ENCODE measurements at places on chromosomes 7 and 10.

GRCh38 chr7:134825666-134826065 is 46.2 kb downstream of the CALD1 start:
- no peak for DNase-seq

- no peak for DNase-seq
Measured at GRCh38 chr10:52313933-52314821, at the start of gene DKK1. TSS of gene DKK1 (plus strand) at chr10:52314281. CDS start at chr10:52314435, 154 bp downstream.

- DNase-seq = no peak
Measured at GRCh38 chr7:42831718-42832522, 80.0 kb downstream of the C7orf25 start.

DNA sequence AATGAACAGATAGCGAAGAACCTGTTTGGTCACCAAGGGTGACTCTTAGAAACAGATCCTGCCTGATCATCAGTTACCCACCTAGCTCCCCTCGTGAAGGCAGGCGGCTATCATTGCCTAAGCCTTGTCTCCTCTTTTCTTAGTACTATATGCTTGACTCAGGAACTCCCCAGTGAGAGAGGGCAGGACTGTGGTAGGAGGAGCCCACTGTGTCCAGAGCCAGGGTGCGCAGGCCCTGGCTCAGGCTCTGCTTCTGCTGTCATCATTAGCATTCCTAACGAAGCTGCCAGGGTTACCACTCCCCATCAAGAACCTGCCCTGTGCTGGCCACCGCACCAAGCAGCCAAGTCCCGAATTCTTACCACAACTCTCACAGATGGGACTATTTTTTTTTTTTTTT is 160.8 kb downstream of the CHN2 start:
- DNase-seq = no peak
